ENCODE measurements at places on chromosomes 2 and 18.

DNA sequence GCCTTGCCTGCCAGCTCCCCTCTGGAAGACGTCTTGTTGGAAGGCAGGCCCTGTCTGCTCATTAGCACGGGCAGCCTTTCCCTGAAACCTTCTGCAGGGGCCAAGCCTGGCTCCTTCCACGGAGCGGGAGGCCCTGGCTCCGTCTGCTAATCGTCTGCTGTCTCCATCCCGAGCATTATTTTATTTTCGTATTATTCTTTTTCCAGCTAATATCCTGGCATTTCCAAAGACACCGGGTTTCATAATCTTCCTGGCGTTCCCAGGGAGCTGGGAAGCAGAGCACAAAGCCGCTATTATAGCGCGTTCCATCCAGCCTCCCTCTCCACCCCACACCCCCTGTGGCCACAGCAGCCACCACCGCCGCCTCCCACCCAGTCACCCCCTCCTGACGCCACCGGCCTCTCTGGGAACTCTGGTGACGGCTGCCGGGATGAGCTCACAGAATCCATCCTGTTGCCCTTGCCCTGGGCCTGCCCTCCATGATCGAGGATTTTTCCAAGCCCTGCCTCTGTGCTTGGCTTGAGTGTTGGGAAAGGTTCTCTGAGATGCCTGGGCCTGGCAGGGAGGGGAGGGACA is 125.5 kb downstream of the DYSF start:
- DNase-seq = no peak

- no peak for DNase-seq
These were observed 270.9 kb downstream of the ATAD2B start for GRCh38 chr2:23655934-23656596.

DNA sequence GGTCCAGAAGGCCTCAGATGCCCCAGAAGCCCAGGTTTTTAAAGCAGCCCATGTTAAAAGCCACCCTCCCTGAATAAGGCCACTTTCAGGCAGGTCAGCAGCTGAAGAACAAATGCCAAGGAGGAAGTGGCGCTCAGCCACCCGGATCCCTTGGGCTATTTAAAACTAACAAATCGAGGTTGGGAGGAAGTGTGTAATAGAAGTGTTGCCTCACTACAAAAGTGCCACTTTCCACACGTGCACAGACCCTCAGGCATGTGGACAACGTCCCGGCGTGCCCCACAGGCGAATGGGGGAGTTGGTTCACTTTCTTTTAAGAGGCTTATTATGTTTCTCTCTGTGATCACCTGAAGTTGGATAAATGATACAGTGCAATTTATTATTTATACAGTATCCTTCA is 173.8 kb upstream of the SALL3 start:
- no peak for DNase-seq

- no peak for DNase-seq
These were observed 339.8 kb downstream of the CYP26B1 start for GRCh38 chr2:71807581-71808451.

DNA sequence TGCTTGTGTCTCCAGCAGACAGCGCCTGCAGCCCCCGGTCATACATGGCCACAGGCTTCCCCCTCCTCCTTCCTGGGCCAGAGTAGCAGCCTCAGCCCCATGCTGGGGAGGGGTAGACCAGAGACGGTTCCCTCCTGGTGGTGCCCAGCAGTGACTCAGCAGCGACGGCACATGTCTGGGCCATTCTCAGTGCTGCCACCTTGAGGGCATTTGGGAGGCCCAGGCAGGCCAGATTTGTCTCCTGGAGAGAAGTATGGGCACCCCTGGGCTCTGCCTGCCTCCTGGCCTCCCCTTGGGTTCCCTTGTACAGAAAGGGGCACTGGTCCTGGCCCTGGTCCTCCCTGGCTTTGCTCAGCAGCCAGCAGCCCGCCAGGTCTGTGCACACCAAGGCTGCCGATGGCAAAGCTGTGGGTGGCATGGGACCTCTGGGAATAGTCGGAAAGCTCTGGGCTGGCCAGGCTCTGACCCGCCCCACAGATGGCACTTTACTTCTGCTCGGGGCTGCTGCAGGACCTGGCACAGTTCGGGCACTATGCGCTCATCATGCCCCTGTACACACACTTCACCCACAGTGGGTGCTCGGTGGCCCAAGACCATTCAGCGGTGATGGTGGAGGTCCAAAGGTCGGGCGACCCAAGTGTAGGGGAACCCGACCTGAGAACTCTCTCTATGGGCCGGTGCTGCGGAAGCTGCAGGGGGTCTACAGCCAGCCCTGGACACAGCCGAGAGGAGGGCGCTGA is 11.4 kb upstream of the ALPI start:
- DNase-seq = peak; percentile 56

DNA sequence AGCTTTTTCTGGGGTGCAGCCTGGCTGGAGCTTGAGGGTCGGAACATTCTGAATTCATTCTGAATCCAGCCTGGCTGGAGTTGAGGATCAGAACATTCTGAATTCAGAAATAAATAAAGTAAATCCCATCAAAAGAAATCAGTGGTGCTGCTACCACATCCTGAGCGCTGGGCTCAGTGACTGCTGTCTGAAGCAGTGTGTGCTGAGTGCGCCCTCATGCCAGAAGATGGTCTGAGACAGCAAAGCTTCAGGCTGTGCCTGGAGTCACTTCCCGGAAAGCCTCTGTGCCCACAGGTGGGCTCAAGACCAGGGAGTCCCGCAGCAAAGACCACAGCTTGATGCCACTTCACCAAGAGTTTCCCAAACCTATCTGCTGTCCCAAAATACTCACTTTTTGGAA is 187.9 kb downstream of the VAPA start:
- DNase-seq = no peak

GRCh38 chr2:31275976-31276375 is 42.0 kb downstream of the EHD3 start:
- no peak for DNase-seq

DNA sequence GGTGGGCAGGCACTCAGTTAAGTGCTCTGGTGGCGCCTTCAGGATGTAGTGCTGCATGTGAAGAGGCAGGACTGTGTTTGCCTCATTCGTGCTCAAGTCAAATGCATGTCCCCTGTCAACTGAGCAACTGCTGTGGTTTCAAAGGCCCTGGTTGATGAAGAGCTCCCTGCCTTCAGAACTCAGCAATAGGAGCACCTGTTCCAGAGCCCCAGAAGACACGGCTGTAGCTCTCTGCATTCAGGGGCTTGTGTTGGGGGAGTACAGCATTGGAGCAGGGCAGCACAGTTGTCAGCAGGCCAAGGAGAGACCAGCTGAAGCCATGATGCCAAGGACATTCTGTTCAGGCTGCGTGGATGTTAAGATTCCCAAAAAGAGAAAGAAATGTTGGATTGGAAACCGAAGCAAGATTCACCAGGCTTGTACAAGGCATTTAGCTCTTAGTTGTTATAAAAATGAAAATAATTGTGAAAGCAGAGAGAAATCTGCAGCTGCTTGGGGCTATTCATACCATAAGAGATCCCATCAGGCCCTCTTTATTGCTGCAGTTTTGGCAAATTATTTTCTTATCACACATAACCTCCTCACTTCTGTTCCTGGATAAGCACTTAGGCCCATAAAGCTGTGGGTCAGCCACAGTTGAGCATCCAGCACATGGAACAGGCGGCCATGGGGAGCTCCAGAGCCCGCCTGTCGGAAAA is 252.4 kb upstream of the ZNF521 start:
- no peak for DNase-seq

GRCh38 chr18:21218862-21219261 is 23.2 kb upstream of the GREB1L start:
- no peak for DNase-seq

GRCh38 chr2:44723921-44724320 is 217.6 kb upstream of the SIX3 start:
- no peak for DNase-seq

DNA sequence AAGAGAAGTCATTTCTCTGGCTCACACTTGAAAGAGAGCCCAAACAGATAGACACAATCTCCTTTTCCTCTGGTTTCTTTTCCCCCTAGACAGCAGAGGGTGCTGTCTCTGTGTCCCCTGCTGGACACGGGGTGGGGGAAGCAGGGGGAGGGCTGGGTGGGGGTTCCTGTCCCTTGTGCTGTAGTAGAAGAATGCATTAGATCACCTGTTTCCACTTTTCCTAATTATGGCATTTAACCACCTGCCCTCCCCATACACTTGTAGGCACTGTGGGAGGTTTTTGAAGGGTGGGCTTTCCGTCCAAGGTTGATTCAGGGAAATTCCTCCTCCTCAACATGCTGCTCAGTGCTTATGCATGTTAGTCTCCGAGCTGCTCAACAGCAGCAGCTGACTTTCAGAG is 206.2 kb upstream of the EPAS1 start:
- no peak for DNase-seq

- DNase-seq = peak; percentile 30
These were observed 110.2 kb upstream of the TRIB2 start for GRCh38 chr2:12606472-12607000.

DNA sequence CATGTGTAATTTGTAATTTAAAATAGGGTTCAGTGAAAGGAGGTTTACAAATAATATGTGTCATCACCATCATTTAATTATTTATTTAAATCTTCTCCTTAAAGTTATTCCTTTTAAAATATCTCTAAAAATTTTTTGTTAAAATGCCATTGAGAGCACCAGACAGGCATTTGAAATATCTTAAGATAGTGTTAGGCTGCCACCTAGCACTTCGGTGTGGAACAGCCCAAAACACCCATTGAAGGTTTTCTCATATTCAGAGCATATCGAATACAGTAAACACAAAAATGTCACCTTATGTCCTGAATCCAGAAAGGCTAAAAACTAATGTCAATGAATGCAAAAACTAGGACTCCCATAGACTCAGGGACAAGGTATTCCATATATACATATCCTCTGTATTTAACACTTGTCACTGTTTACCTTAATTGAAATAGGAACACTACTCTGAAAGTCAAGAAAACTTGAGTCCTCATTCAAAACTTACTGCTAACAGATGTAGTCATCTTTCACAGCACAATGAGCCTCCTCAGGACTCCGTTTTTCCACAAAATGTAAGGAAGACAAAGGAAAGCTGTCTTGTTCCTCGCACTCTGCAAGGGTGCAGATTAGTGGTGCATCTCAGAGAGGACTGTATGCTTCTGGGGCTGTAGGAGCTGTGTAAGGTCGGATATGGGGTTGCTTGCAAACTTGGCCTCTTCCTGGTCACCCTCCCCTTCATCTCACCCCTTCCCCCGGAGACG is 329.5 kb downstream of the PAX3 start:
- peak; percentile 49 for DNase-seq

DNA sequence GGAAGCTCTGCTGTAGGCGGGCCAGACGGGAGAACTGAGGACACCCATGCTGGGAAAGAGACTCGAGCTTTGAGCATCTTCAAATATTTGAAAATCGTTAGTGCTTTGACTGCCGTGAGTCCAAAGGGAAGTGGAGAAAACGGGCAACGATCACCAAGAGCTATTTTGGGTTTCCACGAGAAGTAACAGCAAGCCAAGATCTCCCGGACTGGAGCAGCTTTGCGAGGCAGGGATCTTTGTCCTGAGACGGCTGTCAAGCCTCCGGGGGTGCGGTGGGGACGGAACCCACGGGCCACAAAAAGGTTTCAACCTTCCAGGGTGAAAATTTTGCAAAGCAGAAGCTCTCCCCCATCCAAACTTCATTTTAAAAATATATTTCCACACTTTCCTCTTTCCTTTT is 195.8 kb downstream of the NDUFA10 start:
- DNase-seq = no peak

DNA sequence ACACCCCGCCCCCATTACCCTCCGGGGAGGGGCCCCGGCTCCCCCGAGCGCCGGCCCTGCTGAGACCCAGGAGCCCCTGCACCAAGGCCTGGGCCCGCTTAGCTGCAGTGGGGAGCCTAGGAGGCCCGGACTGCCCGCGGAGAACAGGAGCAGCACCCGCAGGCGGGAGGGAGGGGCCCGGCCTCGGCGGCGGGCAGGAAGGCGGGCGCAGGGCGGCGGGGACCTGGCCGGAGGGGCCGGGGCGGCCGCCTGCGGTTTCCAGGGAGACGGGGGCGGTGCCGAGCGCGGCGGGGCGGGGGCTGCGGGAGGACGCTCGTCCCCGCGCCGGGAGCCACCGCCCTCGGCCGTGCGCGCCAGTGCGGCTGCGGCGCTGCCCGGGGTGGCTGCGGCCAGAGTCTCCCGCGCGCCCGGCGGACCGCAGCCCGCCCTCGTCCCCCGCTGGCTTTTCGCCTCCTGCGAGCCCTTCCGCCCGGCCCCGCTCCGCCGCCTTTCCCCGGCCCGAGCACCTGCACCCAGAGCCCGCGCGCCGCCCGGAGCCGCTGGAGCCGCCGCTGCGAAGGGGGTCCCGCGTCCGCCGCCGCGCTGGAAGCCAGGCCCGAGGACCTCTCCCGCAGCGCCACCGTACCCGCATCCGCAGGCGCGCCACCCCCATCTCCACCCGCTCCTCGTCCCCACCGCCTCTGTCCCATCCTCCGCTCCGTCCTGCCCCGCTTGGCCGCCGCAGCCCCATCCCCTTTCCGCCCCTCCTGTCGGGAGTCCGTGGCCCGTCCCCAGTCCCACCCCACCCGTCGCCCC is 17.2 kb downstream of the GPC1 start:
- no peak for DNase-seq
